Activated B cell treated with CpG ODN at 0.5 μM for 24 hours (primary cell): ENCODE measurements at places on chromosomes 2 and 18.

- DNase-seq = no peak
- no peaks in the 10 kb centered on the region for H3K4me1 ChIP-seq
- H3K4me3 ChIP-seq = no peak overlapping the region
- peaks cover 15% of the 10 kb centered on the region for H3K27me3 ChIP-seq
Observed at GRCh38 chr2:237575869-237576862, 9.8 kb downstream of the PRLH start.

DNA sequence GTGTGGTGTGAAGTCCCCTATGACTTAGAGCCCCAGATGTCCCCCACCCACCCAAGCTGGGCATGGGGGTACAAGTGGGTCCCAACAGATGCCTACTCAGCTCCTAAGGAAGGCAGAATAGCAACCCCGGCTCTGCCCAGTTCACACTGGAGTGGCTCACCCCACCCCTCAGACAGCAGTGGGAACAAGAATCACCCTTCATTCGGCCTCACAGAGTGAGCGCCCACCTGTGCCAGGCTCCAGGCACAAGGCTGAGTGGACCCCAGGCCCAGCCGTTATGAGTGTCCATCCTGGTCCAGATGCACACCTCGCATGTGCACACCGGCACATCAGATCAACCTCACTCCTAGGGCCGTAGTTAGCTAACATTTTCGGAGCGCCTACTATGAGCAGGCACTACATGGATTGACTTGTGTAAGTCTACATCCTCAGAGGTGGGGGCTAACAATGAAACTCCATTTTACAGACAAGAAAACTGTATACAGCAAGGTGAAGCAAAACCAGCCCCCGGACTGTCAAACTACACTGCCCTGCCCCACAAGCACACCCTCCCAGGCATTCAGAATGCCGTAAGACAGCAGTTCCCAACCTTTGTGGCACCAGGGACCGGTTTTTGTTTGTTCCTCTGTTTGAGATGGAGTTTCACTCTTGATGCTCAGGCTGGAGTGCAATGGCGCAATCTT is 2.8 kb upstream of the ASTL start:
- H3K27me3 ChIP-seq = no peaks in the 10 kb centered on the region
- H3K27ac ChIP-seq = no peak overlapping the region
- peaks cover 29% of the 10 kb centered on the region for H3K36me3 ChIP-seq
- peaks cover 54% of the 10 kb centered on the region for H3K4me1 ChIP-seq

- H3K27ac ChIP-seq = no peak overlapping the region
- no peak for DNase-seq
- no peak overlapping the region for H3K4me3 ChIP-seq
- H3K27me3 ChIP-seq = no peaks in the 10 kb centered on the region
- H3K36me3 ChIP-seq = peaks cover 70% of the 10 kb centered on the region
- H3K4me1 ChIP-seq = no peaks in the 10 kb centered on the region
Observed at GRCh38 chr2:108490506-108491122, 41.6 kb downstream of the GCC2 start.

DNA sequence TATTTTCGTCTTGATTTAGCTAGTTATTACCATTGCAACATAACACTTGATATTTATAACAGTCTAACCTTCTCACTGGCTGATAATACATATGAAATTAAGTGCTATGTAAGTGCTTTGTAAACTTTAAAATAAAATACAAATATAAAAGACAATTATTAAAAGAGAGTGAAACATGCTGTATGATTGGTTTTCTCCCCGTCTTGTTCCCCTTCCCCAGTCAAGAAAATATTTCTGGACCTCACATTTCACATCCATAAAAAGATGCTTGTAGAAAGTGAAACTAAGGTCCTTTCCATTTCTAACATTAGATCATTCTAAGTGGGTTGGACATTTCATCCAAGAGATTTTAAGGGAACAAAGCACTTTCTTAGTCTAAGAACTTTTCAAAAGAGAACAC is 310.2 kb upstream of the LRATD1 start:
- H3K4me1 ChIP-seq = no peaks in the 10 kb centered on the region
- H3K4me3 ChIP-seq = no peak overlapping the region
- no peaks in the 10 kb centered on the region for H3K27me3 ChIP-seq
- DNase-seq = no peak
- no peaks in the 10 kb centered on the region for H3K36me3 ChIP-seq

- no peak overlapping the region for H3K4me3 ChIP-seq
- no peaks in the 10 kb centered on the region for H3K4me1 ChIP-seq
- peaks cover 7% of the 10 kb centered on the region for H3K27me3 ChIP-seq
- no peak overlapping the region for H3K27ac ChIP-seq
- no peaks in the 10 kb centered on the region for H3K36me3 ChIP-seq
- DNase-seq = no peak
Observed at GRCh38 chr18:59469463-59470180, 110.6 kb upstream of the LMAN1 start.

DNA sequence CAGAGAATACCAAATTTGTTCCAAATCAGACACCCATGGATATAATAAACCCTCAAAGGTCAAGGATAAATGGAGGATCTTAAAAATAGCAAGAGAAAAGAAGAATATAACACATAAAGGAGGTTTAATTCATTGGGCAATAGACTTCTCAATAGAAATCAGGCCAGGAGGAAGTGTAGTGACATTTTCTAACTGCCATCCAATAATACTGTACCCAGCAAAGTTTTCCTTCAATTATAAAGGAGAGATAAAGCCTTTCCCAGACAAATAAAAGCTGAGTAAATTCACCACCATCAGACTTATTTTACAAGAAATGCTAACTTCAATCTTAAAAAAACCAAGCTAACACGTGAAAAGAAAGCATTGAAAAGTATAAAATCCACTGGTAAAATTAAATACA is 121.6 kb downstream of the MSTN start:
- H3K27me3 ChIP-seq = no peaks in the 10 kb centered on the region
- H3K36me3 ChIP-seq = peaks cover 8% of the 10 kb centered on the region
- no peak for DNase-seq

DNA sequence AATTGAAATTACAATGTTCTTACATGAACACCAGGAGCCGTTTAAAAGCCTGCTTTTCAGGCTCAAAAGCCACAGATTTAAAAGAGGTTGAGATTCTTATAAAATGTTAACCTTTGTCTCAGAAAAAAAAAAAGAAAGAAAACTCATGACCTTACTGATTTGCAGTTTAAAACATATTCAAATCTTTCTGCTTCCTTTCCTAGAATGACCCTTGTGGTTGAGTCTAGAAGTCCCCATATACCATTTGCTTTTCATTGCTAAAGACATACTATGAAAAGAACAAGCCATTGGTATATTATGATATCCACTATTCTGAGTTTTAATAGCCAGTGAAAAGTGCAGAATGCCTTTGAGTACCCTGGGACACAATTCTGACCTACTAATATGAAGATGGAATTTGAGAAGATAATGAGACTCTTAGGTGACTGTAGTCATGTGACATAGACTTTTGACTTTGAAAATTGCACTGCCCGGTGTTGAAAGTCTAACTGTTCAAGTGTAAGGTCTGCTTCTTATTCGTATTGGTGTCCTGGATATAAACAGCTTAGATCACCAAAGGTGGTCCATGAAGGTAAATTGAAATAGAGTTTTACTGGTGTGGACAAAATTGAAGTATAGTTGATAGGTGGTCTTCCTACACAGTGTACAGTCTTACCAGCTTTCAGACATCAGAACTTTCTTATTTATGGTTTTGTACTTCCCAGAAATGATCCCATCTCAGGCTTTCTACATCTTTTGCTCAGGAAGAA is 117.0 kb downstream of the DOCK10 start:
- H3K27ac ChIP-seq = peak overlapping the region; percentile 78
- peak overlapping the region; percentile 57 for H3K4me3 ChIP-seq
- no peak for DNase-seq
- peaks cover 87% of the 10 kb centered on the region for H3K4me1 ChIP-seq
- H3K27me3 ChIP-seq = no peaks in the 10 kb centered on the region

GRCh38 chr2:230503798-230504197 is 87.8 kb downstream of the SP100 start:
- no peak overlapping the region for H3K4me3 ChIP-seq
- DNase-seq = no peak
- no peaks in the 10 kb centered on the region for H3K27me3 ChIP-seq

- no peaks in the 10 kb centered on the region for H3K27me3 ChIP-seq
- H3K36me3 ChIP-seq = no peaks in the 10 kb centered on the region
- H3K27ac ChIP-seq = no peak overlapping the region
Observed at GRCh38 chr2:56291711-56292110, 107.9 kb downstream of the CCDC85A start.

DNA sequence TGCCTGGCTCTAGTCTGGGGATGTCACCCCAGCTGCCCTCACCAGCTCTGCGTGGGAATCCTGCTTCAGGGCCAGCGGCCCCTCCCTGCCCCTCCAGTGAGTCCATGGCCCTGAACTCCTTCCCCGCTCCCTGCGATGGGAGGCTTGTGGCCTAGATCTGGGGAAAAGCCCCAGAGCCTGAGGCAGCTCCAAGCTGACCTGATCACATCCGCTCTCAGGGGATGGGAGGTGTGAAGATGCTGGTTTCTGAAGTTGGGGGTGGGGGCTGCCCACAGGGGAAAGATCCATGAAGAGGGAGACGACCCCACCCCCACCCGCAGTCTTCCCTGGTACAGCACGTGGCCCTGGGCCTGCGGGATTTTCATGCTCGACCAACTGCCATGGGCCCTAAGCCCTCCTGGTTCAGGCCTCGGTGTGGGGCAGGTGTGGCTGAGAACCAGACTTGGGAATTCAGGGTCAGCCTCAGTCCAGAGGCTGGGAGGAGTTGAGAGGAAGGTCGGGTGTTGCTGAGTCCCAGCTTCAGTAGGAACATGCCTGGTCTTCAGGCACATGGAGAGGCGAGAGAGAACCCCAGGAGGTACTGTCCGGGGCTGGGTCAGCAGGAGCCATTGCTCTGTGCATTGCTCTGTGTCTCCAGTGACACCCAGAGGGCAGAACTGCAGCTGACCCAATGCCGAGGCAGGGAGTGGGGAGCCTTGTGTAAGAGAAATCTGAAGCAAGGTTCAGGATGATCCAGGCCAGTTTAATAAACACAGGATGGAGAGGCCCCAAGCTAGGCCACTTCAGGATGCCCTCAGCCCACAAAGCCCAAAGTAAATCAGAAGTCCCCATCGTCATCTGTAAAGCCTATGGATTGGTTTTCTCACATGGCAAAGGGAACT is 115.1 kb downstream of the CAPN13 start:
- no peak for DNase-seq
- H3K27ac ChIP-seq = no peak overlapping the region
- no peak overlapping the region for H3K4me3 ChIP-seq
- no peaks in the 10 kb centered on the region for H3K36me3 ChIP-seq
